ENCODE measurements at places on chromosomes 6 and 20.

- peak; percentile 90 for DNase-seq
Measured at GRCh38 chr20:58818586-58819285, 32.0 kb downstream of the GNAS-AS1 start.

DNA sequence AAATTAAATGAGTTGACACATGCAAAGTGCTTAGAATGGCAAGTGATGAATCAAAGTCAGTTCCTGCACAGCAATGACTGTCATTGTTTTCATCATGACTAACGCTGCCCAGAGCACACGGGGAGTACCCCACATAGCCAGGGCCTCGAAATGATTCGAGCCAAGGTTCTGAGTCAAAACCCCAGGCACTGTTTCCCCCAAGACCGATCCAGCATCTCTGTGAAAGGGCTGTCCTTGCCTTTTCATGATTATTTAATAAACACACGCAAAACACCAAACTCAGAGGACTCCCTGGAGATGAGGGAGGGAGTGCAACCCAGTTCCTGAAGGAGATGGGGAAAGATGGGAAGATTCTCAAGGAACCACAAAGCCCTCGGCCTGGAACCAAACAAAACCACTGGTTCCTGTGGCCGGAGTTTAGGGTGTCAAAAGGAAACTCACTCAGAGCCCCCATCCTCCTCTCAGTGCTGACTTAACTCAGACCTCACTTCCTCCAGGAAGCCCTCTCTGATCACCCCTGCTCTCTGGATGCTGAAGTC, 3.8 kb downstream of the PREX1 start:
- DNase-seq = peak; percentile 61

- DNase-seq = no peak
Measured at GRCh38 chr20:56454754-56455153, 13.7 kb upstream of the RTF2 start.

- DNase-seq = no peak
Measured at GRCh38 chr6:112408522-112408921, 61.4 kb downstream of the RFPL4B start.

- DNase-seq = no peak
Measured at GRCh38 chr6:160986851-160987250, 4.7 kb upstream of the MAP3K4 start.

- DNase-seq = no peak
Measured at GRCh38 chr20:10423735-10424134, 10.3 kb downstream of the MKKS start.

GRCh38 chr6:15997586-15998388, 131.1 kb upstream of the MYLIP start:
- no peak for DNase-seq

DNA sequence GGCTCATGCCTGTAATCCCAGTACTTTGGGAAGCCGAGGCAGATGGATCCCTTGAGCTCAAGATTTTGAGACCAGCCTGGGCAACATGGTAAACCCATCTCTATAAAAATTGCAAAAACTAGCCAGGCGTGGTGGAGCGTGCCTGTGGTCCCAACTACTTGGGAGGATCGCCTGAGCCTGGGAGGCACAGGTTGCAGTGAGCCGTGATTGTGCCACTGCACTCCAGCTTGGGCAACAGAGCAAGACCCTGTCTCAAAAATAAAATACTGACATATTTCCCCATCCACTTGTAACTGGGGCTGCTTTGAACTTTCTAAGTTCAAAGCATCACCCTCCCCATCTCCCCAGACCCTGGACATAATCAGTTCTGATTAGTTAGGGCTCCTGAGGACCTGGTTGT, 7.2 kb upstream of the MMP9 start:
- DNase-seq = no peak

- DNase-seq = no peak
Measured at GRCh38 chr20:43507150-43508080, at the start of gene L3MBTL1. Gene L3MBTL1, plus strand, starts transcription at chr20:43507697. Its CDS starts 5,807 bp downstream, at chr20:43513504.

DNA sequence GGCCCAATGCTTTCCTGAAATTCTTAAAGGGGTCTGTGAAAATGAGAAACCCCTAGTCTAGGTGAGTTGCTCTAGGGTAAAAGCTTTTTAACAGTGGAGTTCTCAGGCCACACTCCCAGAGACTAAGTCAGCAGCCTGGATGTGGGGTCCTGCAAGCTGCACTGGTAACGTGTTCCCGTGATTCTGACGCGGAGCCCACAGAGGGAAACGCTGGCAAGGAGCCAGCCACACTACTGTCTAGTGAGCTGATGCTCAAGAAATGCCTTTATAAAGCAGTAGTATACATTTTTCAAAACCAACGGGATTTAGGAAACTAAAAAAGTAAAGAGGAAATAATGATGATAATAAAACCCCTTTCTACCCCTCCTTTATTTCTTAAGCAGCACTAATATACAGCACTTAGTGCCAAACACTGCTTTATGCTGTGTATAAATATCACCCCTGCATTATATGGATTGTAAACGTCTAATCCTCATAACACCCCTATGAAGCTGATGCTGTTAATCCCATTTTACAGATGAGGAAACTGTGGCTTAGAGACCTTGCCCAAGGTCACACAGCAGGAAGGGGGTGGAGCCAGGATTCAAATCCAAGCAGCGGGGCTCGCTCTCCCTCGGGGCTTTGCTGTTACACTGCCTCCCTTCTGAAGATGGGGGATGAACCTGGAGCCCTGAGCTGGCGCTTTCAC, 25.0 kb downstream of the KCNK15 start:
- DNase-seq = no peak

DNA sequence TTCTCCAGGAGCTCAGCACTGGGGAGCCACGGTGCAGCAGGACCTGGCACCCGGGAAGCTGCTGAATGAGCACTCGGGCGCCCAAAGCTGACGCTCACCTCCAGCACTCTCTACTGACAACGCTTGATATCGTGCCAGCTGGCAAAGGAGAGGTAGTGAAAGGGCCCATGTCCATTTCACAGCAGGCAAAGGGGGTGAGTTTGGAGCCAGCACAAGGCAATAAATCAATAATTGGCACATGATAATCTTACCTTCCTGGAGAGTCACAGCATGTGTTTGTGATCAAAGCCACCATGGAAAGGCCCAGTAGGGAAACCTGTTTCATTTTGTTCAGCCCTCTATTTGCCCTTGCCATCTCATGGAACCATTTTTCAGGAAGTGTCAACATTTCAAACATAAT, 23.3 kb upstream of the SMIM26 start:
- no peak for DNase-seq

DNA sequence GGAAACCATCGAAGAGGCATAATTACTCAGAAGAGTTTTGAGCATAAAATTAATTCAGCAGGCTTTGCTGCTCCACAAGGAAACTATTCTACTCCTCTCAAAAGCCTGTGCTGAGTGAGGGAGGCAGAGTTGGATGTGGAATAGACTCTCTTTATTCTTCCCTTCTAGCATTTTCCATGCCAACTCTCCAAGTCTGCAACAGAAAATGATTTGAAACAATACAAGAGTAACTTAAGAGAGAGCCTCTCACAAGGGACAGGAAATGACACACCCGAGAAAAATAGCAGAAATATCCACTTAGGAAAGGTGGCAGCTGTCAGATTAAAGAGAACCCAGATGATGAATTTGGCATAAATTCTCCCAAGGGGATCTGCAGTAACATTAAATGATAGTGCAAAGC, 26.3 kb upstream of the LAMP5 start:
- DNase-seq = no peak

- DNase-seq = no peak
Measured at GRCh38 chr6:87291883-87292282, 30.5 kb upstream of the SMIM8 start.

DNA sequence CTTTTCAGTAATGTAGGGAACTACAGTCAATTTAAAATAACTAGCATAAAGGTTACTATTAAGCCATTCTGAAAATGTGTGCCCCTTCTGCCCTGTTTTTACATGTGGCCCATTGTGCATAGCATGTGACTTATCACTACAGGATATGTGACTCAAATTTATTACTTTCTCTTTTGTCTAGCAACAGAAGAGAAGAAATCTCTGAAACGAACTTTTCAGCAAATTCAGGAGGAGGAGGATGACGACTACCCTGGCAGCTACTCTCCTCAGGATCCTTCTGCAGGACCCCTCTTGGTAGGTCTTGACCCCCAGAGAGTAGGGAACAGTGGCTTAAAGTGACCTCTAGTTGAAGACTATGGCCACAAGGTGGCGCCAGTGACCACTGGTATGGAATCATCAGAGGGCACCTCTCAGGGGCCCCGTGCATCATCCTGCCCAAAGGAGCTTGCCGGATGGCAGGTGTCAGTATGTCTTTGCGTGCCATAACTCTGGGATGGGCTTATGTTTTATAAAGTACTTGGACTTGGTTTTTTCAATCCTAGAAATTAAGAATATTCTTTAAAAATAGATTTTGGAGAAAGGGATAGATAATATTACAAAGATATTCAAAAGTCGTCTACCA, 23.9 kb downstream of the RPRD1B start:
- DNase-seq = peak; percentile 30

DNA sequence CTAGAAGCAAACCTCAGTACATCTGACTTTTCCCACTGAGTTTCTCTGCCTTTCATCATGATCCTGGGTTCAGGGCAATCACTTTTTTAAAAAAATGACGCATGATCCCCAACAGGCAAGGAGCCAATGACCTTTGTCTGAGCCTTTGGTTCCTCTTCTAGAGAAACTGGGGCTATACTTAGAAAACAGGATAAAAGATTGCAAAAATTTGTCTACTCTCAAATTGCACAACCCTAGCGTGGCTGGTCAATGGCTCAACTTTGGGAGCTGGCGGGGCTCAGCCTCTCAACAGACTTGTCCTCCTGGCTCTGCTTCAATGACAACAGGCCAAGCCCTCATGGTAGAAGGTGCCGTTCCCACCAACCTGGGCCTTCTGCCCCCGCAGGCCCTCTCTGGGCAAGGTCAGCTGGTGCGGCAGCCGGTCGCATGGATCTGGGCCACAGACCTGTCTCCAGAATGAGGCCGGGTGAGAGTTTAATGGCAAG, 48.7 kb downstream of the PDYN start:
- no peak for DNase-seq

- DNase-seq = no peak
Measured at GRCh38 chr20:33279261-33279910, 3.6 kb upstream of the BPIFB1 start.

DNA sequence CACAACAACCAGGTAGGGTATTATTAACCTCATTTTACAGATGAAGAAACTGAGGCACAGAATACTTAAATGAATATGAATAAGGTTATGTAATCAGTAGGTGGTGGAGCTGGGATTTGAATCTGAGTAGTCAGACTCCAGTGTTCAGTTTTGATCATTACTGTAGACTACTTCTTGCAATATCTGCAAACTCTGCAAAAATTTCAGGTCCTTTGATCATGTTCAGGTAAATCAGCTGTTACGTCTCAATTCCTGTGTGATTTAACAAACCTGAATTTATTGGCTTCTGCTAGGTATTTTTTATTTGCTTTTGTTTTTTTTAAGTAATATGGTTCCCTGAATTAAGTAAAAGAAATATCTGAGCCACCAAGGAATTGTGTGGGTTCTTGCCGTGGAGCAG, 70.7 kb upstream of the NOTCH4 start:
- no peak for DNase-seq

DNA sequence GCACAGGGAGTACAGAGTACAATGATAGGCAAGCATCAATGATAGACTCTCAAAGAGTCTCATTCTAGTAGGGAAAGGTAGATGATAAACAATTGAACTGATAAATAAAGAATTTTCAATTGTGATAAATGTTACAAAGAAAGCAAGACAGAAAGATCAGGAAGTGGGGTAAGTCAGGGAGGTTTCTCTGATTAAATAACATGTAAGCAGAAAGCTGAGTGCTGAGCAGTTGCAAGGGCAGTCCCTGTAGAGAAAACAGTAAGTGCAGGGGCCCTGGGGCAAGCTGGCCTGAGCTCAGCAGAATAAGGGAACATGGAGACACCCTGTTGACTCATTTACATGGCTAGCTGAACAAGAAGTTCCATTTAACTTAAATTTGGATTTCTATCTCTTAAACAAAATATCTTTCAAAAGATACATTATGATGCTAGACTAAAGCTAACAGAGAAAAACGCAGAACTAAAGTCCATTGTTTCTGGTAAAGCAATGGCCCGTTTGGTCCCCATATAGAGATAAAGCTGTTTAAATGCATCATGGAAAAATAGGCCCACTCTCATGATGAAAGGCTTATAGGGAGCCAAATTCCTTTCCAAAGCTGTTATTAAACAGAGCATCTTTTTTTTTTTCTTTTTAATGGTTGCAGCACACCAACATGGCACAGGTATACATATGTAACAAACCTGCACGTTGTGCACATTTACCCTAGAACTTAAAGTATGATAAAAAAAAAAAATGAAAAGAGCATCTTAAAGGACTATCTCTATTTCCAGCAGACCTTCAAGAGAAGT, 5.3 kb upstream of the TNFAIP3 start:
- DNase-seq = no peak

GRCh38 chr6:70103798-70104197, 199.1 kb downstream of the COL9A1 start:
- DNase-seq = no peak

GRCh38 chr6:33885132-33886057, 81.6 kb upstream of the MLN start:
- no peak for DNase-seq

DNA sequence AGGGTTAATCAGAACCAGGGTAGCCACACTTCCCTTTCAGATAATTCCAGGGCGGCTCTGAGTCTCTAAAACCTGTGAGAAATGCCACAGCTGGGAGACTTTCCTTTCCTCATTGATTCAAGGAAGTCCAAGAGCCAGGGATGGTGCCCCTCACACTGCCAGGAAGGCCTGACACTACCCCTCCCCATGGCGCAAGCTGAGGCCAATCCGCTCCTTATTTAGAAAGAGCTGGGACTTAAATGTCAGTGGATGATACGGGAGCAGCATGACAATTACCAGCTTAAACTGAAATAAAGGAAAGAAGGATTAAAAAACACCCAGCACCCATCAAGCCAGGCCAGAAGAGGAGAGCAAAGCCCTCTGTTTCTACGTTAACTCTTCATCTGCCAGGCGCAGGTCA, 244.4 kb downstream of the LRFN2 start:
- DNase-seq = no peak

GRCh38 chr20:42484790-42485375, 704.8 kb downstream of the PTPRT start:
- no peak for DNase-seq

- no peak for DNase-seq
Measured at GRCh38 chr6:33202799-33203198, 1.7 kb upstream of the HSD17B8 start.
